Renal cortical epithelial cell (primary cell): ENCODE measurements at places on chromosomes 12 and 14.

- DNase-seq, result no peak
Measured at GRCh38 chr14:34692348-34692747, 22.0 kb downstream of the CFL2 start.

DNA sequence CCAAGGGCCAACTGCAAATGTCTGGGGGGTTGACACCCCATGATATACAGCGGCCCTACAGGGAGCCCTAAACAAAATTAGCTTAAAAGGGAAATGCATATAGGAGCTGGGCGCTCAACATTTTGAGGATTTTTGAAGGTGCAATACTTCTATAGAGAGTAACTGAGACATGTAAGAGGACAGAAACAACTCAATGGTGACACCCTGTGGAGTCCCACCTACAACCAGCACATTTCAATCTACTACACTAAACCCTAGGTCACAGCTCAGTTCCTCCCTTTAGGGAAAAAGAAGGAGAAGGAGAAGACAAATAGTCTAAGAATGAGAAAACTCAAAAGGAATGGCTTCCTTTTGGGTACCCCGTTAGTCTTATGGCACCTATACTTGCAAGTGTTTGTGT lies 1010.5 kb upstream of the NOVA1 start:
- DNase-seq, result no peak

- DNase-seq, result no peak
Measured at GRCh38 chr12:119942386-119942785, 46.6 kb upstream of the BICDL1 start.

DNA sequence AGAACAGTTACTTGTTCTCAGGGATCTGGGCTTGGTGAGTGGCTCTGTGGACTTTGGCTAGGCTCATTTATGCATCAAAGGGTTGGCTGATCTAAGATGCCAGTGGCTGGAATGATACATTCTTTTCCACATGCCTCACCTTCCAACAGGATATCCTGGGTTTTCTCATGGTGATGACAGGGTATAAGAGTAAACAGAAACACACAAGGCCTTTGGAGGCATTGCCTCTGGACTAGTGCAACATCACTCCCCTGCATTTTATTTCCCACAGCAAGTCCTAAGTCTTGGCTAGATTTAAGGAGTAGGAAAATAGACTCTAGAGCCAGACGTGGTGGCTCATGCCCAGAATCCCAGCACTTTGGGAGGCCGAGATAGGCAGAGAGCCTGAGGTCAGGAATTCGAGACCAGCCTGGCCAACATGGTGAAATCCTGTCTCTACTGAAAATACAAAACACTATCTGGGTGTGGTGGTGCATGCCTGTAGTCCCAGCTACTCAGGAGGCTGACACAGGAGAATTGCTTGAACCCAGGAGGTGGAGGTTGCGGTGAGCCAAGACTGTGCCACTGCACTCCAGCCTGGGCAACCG lies 47.9 kb downstream of the RPH3A start:
- DNase-seq, result peak; percentile 100

DNA sequence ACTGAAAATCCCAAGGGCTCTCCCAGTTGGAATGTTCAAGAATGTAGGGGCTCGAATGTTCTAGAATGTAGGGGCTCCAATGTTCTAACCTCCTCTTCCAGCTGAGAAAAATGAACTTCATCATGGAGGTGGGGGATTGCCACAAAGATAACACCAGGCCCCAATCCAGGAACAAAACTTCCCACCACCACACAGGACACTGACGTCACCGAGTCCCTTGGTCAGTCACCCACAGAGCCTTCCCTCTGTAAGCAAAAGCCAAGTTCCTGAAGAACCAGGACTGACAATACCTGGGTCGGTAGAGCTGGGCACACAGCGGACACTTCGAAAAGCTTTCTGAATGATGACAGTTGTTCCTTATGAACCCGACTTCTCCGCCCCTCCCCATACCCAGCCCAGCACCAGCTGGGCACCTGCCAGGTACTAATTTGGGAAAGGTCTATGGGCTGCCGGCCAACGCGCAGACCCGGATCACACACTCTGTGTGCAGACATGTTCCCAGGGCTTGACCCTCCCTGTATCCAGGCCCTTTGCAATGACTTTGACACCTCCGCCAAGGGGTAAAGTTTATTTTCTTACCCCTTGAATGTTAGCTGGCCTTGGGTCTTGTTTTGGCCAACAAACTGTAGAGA lies 18.9 kb downstream of the ITPK1 start:
- DNase-seq, result no peak

DNA sequence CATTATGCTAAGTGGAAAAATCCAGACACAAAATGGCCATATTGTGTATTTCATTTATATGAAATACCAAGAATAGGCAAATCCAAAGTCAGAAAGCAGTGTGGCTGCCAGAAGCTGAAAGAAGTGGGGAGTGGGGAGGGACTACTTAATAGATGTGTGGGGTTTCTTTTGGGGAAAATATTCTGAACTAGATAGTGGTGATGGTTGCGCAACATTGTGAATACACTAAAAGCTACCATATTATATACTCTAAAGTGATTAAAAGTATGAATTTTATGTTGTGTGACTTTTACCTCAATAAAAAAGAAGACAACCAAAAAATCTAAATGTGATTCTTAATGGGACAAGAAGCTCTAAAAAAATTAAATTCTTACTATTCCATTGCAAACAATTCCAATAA lies 272.6 kb downstream of the DAD1 start:
- DNase-seq, result no peak

DNA sequence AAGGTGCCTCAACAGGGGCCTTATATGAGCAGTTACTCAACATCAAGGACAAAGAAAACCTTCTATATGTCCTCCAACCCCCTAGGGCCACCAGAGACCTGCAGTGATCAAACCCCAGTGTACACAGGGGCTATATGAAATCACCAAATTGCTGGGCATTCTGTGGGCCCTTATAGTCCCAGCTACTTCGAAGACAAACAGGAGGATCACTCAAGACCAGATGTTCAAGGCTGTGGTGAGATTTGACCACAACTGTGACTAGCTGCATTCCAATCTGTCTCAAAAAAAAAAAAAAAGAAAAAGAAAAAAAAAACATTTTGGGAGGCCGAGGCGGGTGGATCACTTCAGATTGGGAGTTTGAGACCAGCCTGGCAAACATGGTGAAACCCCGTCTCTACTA lies 51.0 kb upstream of the PRB2 start:
- no peak for DNase-seq

- peak; percentile 93 for DNase-seq
Measured at GRCh38 chr14:102655137-102655536, 62.7 kb downstream of the RCOR1 start.

DNA sequence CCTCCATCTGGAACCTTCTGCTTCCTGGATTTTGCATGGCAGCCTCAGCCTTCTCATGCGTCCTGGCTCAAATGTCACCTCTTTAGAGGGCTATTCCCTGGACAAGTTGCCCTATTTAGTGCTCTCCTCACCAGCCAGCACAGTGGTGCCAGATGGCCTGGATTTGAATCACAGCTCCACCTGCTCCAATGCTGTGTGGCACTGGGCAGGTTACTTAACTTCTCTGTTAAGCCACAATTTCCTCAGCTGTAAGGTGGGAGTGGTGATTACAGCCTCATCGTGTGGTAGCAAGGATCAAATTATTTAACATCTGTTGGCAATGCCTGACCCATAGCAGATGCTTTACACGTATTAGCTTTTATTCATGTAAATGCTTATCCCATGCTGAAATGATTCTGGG lies 16.7 kb upstream of the POP5 start:
- no peak for DNase-seq

DNA sequence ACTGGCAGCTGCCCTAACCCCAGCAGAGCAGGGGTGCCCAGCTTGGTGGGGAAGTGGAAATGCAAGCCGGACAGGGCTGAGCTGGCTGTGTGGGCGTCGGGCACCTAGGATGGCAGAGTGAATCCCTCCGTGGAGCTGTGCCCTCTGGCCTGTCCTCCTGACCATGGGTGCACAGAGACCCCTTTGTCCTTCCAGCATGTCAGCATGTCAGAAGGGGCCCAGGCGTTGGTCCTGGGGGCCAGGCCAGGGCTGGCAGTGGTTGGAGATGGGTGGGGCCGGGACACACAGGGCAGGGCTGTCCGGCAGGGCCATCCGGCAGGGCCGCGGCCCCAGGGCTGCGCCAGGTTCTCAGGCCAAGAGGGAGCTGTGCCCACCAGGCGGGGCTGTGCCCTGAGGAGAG lies 8.8 kb upstream of the TEX22 start:
- no peak for DNase-seq

DNA sequence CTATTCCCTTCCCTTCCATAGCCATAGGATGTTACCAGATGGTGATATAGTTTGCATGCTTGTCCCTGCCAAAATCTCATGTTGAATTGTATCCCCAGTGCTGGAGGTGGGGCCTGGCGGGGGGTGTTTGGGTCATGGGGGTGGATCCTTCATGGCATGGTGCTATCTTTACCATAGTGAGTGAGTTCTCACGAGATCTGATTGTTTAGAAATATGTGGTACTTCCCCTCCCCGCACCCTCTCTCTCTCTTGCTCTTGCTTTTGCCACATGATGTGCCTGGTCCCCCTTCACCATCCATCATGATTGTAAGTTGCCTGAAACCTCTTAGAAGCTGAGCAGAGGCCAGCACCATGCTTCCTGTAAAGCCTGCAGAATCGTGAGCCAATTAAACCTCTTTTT lies 181.3 kb downstream of the CAND1 start:
- no peak for DNase-seq

GRCh38 chr12:93536111-93536765 lies 36.2 kb upstream of the SOCS2 start:
- DNase-seq, result no peak

- DNase-seq, result no peak
Measured at GRCh38 chr14:92974541-92975345, 51.8 kb downstream of the CHGA start.

- no peak for DNase-seq
Measured at GRCh38 chr12:8991371-8992345, 2.3 kb downstream of the KLRG1 start.

- no peak for DNase-seq
Measured at GRCh38 chr12:113532292-113532691, 60.6 kb upstream of the LHX5 start.

DNA sequence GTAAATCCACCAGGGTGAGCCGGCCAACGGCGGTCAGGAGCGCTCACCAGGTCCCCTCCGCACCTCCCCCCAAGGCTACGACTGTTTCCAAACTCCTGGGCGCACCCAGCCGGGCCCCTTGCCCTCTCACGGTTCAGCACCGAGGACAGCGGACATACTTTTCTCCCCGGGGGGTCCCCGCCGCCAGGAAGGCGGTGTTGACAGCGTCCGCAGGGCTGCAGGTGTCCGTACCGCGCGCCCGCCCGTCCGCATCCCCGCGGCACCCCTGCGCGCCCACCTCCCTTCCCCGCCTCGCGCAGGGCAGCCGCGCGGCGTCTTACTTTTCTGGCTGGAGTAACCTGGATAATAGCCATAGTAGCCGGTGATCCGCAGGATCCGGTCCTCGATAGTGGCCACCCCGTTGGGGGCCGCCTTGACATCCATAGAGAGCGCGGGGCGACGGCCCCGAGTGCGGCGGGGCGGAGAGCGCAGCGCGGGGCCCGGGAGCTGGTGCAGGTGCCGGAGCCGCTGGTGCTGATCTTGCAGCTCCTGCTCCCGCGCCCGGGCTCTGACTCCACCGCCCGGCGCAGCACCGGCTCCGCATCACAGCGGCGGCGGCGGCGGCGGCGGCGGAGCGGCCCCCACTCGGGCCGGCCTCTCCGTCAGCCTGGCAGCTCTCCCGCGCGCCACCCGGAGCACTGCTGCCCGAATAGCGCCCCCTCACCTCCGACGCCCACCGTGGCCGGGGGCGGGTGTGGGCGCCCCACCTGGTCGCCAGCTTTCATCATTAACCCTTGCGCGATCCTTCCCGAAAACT lies at the start of gene SLC35F4:
Gene SLC35F4 (minus strand): TSS at position 690 of the 796 bp plus-strand sequence.
- DNase-seq, result peak; percentile 27

- DNase-seq, result peak; percentile 31
Measured at GRCh38 chr12:88035907-88036289, 6.7 kb upstream of the C12orf50 start.

DNA sequence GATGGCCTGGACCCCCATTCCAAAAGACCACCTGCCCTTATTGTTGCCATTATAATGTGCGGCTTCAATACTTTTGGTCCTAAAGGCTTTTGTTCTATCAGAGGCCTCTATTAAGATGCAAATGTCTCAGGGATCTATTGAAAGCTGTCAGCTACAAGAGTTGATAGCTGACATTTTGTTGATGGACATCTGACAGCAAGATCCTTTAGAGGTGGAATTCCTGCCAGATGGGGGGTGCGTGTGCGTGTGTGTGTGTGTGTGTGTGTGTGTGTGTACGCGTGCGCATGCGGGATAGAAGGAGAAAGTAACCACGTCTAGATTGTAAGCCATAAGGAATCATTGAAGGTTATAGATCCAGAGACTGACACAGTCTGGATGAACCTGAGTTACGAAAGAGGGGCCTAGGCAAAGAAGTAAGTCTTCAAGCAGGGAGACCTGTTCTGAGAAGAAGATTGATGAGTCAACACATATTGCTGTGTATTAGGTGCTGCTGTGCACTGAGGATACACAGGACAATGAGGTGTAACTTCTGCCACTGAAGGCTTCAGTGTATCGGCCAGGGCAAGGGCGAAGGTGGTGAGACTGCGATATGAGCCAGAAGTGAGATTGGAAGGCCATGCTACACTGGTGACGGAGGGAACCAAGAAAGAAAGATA lies 89.2 kb downstream of the PRMT8 start:
- no peak for DNase-seq

GRCh38 chr14:102551995-102552705 lies 40.3 kb upstream of the RCOR1 start:
- DNase-seq, result peak; percentile 54

GRCh38 chr14:65173973-65174693 lies 71.8 kb upstream of the MAX start:
- no peak for DNase-seq

DNA sequence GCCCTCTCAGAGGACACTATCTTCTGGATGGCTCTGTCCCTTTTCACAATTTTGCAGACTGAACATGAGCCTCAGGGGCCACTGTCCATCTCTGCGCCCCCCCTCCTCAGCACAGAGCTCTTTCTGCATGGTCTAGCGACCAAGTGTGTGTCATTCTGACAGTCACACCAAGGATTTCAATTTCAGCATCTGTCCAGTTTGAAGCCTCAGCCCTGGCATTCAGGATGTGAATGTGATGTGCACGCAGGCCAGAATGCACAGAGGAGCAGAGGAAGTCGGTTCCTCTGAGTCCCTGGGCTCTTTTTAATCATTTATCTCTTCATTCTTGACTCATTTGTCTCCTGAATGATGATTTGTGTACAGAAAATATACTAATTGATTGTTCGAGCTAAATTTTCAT lies 102.0 kb upstream of the PWP1 start:
- DNase-seq, result no peak

- no peak for DNase-seq
Measured at GRCh38 chr14:89240414-89240813, 176.6 kb downstream of the FOXN3 start.

GRCh38 chr14:96502621-96503305 lies 581 bp downstream of the PAPOLA start:
- peak; percentile 13 for DNase-seq

- DNase-seq, result no peak
Measured at GRCh38 chr14:70047598-70048312, 141.0 kb downstream of the SLC8A3 start.
